Stomach (tissue), 19 donors: ENCODE measurements at places on chromosomes 2 and 18.
A peak's percentile ranks its signal among the peaks of the same experiment; 100 is the strongest.

- peak; percentile 43 for DNase-seq
- H3K36me3 ChIP-seq: no peaks in the 10 kb centered on the region
- H3K4me3 ChIP-seq: peak overlapping the region; percentile 86
- H3K4me1 ChIP-seq: peaks cover 42% of the 10 kb centered on the region
These were observed 1.3 kb downstream of the HS6ST1 start for GRCh38 chr2:128317181-128317898.

- H3K27me3 ChIP-seq: peaks cover 23% of the 10 kb centered on the region
- peaks cover 14% of the 10 kb centered on the region for H3K4me1 ChIP-seq
- peak overlapping the region; percentile 53 for H3K4me3 ChIP-seq
- no peak overlapping the region for H3K27ac ChIP-seq
These were observed 273.6 kb downstream of the CCDC74A start for GRCh38 chr2:131801210-131801744.

GRCh38 chr2:218329826-218330593 is 26.6 kb upstream of the CATIP start:
- peaks cover 46% of the 10 kb centered on the region for H3K4me1 ChIP-seq
- H3K27me3 ChIP-seq: no peaks in the 10 kb centered on the region
- H3K4me3 ChIP-seq: no peak overlapping the region
- peak overlapping the region; percentile 47 for H3K27ac ChIP-seq

DNA sequence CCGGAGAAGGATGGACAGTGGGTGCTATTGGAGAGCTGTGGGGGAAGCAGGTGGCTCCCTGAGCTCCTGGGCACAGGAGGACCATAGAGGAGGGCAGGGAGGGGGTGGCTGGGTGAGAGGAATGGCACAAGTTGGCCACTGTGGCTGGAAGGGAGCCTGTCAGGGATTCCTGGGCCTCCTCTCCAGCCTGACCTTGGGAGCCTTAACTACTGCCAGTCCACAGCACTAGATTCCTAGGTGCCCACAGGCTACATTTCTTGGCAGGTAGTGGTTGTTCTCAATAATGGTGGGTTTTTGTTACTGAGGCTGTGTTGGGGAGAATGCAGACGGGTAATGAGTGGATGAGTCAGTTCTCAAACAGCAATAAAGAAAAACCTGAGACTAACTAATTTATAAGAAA is 26.0 kb downstream of the EFHD1 start:
- H3K36me3 ChIP-seq: no peaks in the 10 kb centered on the region
- no peak overlapping the region for H3K4me3 ChIP-seq
- H3K4me1 ChIP-seq: peaks cover 5% of the 10 kb centered on the region
- no peak for DNase-seq

- peak overlapping the region; percentile 82 for H3K4me3 ChIP-seq
- no peaks in the 10 kb centered on the region for H3K36me3 ChIP-seq
- peak overlapping the region; percentile 89 for H3K27ac ChIP-seq
- DNase-seq: peak; percentile 73
These were observed 710 bp downstream of the SEC11C start for GRCh38 chr18:59140302-59140885.

GRCh38 chr2:147081831-147082230 is 763.0 kb upstream of the ACVR2A start:
- no peak overlapping the region for H3K4me3 ChIP-seq
- no peak for DNase-seq
- H3K27ac ChIP-seq: no peak overlapping the region
- no peaks in the 10 kb centered on the region for H3K27me3 ChIP-seq
- no peaks in the 10 kb centered on the region for H3K36me3 ChIP-seq
- H3K4me1 ChIP-seq: no peaks in the 10 kb centered on the region

DNA sequence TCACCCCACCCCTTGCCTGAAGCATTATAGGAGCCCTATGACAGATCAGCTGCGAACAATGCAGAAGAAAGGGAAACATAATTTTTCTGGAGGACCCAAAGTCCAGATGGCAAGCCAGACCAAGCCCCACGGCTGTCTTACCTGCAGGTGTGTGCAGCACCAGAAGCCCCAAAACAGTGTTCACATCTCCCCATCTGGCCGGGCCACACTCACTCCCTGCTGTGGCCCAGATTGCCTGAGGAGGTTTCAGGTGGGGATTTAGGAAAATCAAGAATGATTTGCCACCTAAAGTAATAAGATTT is 11.7 kb upstream of the STK17B start:
- H3K27me3 ChIP-seq: no peaks in the 10 kb centered on the region
- peak overlapping the region; percentile 66 for H3K27ac ChIP-seq
- H3K4me1 ChIP-seq: no peaks in the 10 kb centered on the region
- no peak overlapping the region for H3K4me3 ChIP-seq
- H3K36me3 ChIP-seq: no peaks in the 10 kb centered on the region

DNA sequence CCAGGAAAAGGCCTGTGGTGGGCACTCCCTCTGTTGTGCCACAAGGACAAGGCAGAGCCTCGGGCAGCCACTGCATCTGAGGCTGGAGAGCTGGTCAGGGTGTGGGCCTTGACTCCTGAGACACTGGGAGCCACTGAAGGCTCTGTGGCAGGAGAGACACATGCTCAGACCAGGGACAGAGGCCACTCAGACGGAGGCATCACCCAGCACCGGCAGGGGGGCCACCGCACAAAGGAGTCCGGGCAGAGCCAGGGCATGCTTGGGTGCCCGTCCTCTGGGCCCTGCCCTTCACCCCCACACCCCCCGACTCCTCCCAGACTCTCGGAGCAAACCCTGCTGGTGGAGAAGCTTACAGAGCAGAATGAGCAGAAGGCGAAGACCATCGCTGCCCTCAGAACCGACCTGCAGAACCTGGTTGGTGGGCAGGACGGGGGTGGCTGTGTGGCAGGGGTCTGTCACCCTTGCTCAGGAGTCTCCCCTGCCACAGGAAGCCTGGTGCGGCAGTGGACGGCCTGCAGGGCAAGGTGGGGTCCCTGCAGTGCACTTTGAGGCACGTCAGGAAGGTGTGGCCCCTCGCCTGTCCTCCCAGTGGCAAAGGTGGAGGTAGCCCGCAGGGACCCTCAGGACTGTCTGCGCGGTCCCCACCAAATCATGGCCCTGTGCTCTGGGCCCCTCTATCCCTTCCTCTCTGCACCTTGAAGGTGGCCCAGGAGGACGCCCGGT is 26.0 kb downstream of the CROCC2 start:
- H3K36me3 ChIP-seq: no peaks in the 10 kb centered on the region
- H3K27me3 ChIP-seq: peaks cover 29% of the 10 kb centered on the region
- H3K4me3 ChIP-seq: no peak overlapping the region
- H3K4me1 ChIP-seq: no peaks in the 10 kb centered on the region
- DNase-seq: peak; percentile 17
- H3K27ac ChIP-seq: no peak overlapping the region

DNA sequence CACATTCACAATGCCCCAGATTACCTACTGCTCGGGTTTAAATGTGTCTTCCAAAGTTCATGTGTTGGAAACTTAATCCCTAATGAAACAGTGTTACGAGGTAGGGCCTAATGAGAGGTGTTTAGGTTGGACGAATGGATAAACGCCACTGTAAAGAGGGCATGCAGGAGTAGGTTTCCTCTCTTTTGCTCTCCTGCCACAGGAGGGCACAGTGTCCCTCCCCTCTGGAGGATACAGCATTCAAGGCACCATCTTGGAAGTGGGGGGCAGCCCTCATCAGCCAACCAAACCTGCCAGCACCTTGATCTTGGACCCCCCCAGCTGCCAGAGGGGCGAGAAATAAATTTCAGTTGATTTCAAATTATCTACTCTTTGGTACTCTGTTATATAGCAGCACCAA is 103.5 kb downstream of the TSHZ1 start:
- no peak overlapping the region for H3K4me3 ChIP-seq
- no peaks in the 10 kb centered on the region for H3K4me1 ChIP-seq
- H3K36me3 ChIP-seq: no peaks in the 10 kb centered on the region
- H3K27me3 ChIP-seq: no peaks in the 10 kb centered on the region

DNA sequence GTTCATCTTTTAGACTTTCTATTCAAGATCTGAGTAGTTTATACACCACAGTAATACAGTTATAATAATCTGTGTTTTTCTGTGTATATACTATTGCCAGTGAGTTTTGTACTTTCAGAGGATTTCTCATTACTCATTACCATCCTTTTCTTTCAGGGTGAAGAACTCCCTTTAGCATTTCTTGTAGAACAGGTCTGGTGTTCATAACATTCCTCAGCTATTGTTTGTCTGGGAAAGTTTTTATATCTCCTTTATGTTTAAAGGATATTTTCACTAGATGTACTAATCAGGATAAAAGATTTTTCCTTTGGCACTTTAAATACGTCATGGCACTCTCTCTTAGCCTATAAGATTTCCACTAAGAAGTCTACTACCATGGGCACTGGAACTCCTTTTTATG is 705.5 kb downstream of the SLC4A3 start:
- no peak overlapping the region for H3K4me3 ChIP-seq
- H3K27me3 ChIP-seq: no peaks in the 10 kb centered on the region
- H3K36me3 ChIP-seq: no peaks in the 10 kb centered on the region
- H3K27ac ChIP-seq: no peak overlapping the region
- no peak for DNase-seq

GRCh38 chr2:6683516-6683915 is 182.2 kb downstream of the CMPK2 start:
- no peak overlapping the region for H3K27ac ChIP-seq
- DNase-seq: no peak
- no peaks in the 10 kb centered on the region for H3K27me3 ChIP-seq

- peaks cover 16% of the 10 kb centered on the region for H3K27me3 ChIP-seq
- DNase-seq: no peak
- H3K4me3 ChIP-seq: no peak overlapping the region
- H3K36me3 ChIP-seq: no peaks in the 10 kb centered on the region
These were observed 211.4 kb downstream of the KLHL29 start for GRCh38 chr2:23596316-23596885.

GRCh38 chr2:172896661-172897081 is 161.0 kb downstream of the RAPGEF4 start:
- DNase-seq: no peak
- H3K27ac ChIP-seq: no peak overlapping the region
- no peaks in the 10 kb centered on the region for H3K4me1 ChIP-seq
- no peak overlapping the region for H3K4me3 ChIP-seq

DNA sequence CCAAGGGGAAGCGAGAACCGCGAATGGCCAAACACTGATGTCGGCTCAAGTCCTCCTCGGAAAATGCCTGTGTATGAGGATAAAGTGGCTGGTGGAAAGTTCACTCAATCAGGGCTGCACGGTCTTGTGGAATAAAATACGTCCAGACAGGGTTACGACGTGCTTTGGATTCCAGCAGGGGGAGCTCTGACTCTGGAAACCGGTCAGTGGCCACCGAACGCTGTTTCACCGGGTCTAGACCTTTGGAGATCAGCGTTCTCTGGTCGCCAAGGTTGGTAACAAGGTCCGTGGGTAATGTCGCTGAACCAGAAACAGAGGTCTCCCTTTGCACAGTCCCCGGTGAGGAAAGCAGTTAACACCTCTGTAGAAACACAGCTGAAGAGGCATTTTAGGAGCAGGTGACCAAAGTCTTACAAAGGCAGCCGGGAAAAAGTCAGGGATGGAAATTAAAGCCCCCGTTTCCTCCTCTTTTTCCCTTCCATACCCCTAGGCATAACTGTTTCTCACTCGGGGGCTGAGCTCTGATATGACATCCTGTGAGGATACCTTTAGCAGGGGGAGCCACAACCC is 47.8 kb downstream of the CDCA7 start:
- H3K4me3 ChIP-seq: peak overlapping the region; percentile 3
- H3K4me1 ChIP-seq: peaks cover 4% of the 10 kb centered on the region
- H3K36me3 ChIP-seq: no peaks in the 10 kb centered on the region
- H3K27ac ChIP-seq: no peak overlapping the region
- peaks cover 79% of the 10 kb centered on the region for H3K27me3 ChIP-seq
- DNase-seq: peak; percentile 82

DNA sequence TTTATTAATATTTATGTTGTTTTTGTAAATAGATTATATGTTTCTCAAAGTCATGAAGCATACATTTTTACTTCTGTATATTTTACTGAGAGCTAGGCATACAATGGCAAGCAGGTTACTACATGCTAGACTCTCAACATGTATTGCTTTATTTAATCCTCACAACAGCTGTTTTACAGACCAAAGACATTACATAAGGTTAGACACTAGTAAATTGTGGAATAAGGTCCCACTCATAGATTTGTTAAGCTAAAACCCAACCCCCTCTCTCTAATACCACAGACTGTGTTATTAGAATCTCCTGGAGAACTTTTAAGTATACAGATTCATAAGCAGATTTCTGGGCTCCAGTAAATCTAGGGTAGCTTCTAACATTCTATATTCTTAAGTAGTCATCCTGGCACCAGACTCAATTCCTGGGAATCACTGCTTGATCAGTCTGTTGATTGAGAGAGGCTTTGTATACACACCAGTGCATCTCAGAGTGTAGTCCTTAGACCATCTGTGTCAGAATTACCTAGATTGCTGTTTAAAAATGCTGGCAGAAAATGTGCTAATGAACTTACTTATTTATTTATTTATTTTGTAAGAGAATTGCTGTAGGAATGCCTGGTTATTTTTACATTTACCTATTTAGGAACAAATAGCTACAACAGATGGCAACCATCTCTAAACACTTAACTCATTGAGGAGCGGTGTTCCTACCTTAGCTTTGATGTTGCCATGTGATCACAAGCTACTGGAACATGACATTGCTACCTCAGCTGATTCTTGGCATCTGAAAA is 153.5 kb upstream of the CAVIN2 start:
- H3K27me3 ChIP-seq: no peaks in the 10 kb centered on the region
- H3K36me3 ChIP-seq: no peaks in the 10 kb centered on the region
- DNase-seq: no peak
- no peaks in the 10 kb centered on the region for H3K4me1 ChIP-seq
- no peak overlapping the region for H3K27ac ChIP-seq
- H3K4me3 ChIP-seq: no peak overlapping the region

DNA sequence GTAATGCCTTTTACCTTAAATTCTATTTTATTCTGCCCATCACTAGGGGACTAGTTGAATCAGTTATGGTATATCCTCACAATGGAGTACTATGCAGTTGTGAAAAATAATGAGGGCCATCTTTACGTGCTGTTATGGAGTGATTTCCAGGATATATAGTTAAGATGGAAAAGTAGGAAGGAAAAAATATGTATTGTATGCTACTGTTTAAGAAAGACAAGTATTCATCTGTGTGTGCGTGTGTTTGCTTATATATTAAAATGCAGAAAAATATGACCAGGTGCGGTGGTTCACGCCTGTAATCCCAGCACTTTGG is 32.5 kb upstream of the MRPL33 start:
- DNase-seq: no peak
- no peaks in the 10 kb centered on the region for H3K27me3 ChIP-seq
- H3K27ac ChIP-seq: no peak overlapping the region
- no peaks in the 10 kb centered on the region for H3K36me3 ChIP-seq

DNA sequence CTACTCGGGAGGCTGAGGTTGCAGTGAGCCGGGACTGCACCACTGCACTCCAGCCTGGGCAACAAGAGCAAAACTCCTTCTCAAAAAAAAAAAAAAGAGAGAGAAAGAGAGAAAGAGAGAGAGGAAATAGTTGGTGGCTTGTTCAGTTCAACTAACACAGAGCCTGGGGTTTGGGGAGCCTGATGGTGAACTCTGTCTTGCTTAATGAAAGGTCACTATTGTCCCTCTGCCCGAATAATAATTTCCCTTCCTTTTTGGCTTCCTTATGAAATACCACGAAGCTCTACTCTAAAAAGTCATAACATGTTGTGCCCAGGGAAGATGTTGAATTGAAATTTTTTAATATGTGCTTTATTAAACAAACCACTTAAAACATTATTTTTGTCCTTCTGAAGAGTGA is 17.3 kb downstream of the BCL2 start:
- peaks cover 62% of the 10 kb centered on the region for H3K4me1 ChIP-seq
- DNase-seq: no peak
